ENCODE measurements at places on chromosomes 12 and 14.

DNA sequence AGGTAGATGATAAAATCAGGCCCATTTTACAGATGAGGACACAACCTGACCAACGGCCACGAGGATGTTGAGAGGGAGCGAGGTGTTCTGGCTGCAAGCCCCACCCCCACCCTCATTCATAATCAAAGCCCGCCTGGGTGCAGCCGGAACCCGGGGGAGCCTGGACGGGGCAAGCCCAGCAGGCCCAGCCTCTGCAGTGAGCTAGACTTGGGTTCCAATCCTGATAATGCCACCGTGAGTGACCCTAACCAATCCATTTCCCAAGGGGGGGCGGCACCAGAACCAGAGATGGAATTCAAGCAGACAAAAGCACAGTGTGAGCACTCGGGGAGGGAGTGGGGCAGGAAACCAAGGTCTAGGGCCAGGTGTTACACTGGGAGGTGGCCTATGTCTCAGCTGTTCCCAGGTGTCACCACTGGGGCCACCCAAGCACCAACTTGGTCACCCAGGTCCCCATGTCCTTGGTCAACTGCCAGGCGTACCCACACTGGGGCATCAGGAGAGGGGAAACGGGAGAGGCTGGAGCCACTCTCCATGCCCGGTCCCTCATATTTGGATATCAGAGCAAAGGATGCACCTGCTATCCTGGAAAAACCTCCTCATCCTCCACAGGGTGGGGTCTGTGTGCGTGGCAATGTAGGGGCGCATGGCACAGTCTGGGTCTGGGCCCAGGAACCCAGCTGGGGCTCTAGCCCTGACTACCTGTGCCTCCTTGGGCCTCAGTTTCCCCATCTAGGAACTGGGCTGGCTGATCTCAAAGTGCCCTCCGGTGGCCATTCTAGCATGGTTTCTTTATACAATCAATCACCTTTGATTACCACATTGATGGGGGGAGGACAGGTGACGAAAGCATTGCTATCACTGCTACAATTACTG is 58.4 kb downstream of the FAM222A start:
- peak; percentile 26 for DNase-seq

GRCh38 chr12:29255042-29255441 is 106.0 kb downstream of the FAR2 start:
- no peak for DNase-seq

DNA sequence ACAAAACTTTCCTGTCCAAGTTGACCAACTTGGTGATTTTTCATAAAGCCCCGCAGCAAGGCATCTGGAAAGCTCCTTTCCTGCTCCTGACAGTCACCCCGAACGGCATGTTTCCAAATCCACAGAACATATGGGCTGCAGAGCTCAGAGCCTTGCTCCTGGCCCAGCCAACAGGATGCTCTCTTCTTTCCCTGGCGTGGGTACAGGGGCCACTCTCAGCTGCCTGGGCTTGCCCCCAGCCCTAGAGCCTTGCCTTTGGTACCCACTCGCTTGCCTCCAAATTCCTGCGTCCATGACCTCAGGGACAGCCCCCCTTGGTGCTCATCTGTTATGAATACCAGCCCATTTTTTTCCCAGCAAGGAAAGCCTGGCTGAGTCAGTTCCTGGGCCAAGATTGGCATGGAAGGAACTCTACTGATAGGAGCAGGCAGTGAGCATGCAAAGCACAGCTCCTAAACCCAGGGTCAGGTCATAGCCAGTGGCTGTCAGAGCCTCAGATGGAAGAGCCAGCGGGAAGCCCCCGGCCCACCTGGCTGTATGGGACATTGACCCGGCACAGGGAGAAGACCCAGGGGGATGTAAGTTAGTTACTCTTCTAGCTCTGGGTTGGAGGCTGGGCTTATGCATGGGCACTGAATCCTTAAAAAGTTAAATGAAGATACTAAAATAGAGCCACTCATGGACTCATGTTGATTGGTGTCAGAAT is 105.3 kb upstream of the RTL1 start:
- no peak for DNase-seq

DNA sequence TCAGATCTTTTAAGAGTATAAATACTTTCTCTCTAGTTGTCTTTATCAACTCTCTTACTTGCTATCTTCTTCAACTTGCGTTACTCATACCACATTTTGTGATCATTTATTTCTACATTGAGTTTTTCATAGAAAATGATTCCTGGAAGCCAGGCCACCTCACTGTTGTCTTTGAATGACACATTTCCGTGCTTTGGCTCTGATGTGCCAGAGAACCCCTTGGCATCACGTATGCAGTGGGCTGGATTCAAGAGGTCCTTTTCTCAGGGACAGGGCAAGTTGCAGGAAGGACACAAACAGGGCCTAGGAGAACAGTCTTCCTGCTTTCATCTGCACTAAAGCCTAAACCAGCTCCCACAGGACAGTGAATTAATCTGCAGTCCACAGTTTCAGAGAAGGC is 70.3 kb upstream of the PYGL start:
- no peak for DNase-seq

- DNase-seq: no peak
Observed at GRCh38 chr12:95830335-95831089, 28.2 kb upstream of the SNRPF start.

Data from right forelimb (tissue), 1 donor.